ENCODE measurements at places on chromosomes 16 and 17.

- no peak for DNase-seq
Measured at GRCh38 chr17:74307984-74308773, 17.8 kb upstream of the KIF19 start.

DNA sequence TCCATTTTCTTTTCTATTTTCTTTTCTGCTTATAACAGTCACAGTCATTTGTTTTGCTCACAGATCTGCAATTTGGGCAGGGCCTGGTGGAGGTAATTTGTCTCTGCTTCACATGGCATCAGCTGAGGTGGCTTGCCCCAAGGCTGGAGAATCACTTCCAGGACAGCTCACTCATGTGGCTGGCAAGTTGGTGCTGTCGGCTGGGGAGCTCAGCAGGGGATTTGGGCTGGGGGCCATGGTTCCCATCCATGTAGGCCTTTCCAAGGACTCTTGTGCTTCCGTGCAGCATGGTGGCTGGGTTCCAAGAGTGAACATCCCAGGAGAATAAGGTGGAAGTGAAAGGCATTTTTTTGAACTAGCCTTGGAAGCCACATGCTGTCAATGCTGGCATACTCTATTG, 85.7 kb downstream of the MGAT5B start:
- no peak for DNase-seq

- no peak for DNase-seq
Measured at GRCh38 chr17:59607061-59607460, 12.6 kb upstream of the CLTC start.

DNA sequence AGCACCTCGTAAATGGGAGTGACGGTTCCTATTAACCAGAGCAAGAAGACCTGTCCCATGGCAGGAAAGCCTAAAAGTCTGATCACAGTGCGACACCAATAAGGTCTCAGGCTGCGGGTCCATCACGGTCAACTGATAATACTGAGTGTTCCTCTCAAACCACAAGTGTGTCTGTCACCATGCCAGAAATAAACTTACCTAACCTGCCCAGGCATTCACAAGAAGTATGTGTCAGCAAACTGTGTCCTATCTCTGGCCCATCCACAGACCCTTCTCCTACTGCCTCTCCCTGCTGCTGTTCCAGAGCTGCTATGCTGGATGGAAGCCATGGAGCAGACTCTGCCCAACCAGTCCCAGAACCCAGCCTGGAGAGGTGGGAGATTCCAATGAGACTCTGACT, 73.5 kb downstream of the ZNF423 start:
- no peak for DNase-seq

DNA sequence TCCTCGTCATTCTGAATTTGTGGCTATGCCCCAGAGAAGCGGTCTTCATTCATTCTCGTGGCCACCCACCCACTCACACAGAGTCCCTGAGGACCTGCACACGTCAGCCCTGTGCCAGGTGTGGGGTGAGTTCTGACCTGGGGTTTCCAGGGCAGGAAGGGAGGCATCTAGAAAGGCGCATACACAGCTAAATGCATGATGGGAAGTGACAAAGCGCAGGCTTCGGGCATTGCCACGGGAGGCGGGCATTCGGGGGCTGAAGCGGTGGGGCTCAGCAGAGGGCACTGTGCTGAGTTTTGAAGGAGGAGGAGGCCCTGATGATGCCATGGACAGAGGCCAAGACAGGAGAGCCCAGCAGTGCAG, 10.9 kb downstream of the UBALD2 start:
- no peak for DNase-seq

GRCh38 chr17:78294776-78295175, 63.3 kb downstream of the TMEM235 start:
- DNase-seq: no peak

GRCh38 chr17:51245535-51245934, 14.3 kb downstream of the MBTD1 start:
- no peak for DNase-seq

DNA sequence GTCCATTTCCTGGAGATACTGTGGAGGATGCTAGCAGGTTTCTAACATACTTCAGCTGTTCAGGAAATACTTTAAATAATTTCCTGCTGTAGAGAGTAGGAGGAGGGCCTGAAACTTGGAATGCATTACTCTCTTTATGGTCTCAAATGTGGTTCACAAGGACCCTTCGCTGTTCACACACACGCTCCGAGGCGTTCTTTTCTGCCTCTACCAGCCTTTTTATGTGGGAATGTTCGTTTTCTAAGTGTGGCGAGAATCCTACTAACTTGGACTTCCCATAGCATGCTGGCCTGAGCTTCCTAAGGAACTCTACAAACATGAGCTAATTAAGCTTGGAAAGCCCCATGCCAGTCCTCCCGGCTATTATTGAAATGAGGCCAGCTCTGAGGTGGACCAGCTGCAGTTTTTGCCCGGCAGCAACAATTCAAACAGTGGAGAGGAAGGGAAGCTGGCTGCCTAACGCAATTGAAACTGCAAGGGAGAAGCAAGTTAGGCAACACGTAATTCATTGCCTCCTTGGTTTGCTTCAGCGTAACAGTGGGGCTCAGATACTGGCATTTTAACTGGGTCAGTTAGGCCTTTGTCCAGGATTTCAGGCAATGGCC, 18.9 kb downstream of the KPNA2 start:
- no peak for DNase-seq

DNA sequence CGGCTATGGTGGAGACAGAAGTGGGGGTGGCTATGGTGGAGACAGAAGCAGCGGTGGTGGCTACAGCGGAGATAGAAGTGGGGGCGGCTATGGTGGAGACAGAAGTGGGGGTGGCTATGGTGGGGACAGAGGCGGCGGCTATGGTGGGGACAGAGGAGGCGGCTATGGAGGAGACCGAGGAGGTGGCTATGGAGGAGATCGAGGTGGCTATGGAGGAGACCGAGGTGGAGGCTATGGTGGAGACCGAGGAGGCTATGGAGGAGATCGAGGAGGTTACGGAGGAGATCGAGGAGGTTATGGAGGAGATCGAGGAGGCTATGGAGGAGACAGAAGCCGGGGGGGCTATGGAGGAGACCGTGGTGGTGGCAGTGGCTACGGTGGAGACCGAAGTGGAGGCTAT, 24.1 kb downstream of the HEATR9 start:
- DNase-seq: no peak

GRCh38 chr16:63880948-63881347, 1240.9 kb downstream of the CDH11 start:
- no peak for DNase-seq

DNA sequence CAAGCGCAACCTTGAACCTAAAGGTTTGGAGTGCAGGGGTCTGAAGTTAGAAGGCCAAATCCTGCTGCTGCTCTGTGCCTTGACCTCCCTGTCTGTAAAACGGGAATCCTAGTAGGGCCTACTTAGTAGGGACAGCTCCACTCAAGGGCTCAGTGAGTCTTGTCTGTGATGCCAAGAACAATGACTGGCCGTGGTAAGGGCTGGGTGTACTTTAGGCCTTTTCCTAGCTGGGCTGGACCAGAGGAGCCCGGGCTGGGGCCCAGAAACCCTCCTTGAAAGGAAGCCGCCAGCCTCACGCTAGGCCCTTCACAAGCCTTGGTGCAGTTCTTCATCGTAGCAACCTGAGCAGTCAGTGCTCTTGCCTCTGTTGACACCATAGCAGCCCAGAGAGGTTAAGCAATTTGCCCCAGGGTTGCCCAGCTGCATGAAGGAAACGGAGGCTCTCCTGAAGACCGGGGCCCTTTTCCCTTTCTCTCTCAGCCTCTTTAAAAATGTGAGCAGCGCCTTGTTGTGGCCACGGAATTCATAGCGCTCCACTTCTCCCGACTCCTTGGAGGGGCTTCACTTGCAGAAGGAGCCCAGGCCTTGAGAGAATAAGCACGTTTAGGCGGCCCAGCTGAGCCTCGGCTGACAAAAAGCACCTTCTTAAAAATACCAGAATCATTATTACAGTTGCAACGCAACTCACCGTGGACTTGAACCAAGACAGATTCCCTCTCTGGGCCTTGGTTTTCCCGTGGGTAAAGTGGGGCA, 4.4 kb downstream of the NECAB2 start:
- DNase-seq: no peak

- no peak for DNase-seq
Measured at GRCh38 chr16:77383606-77384187, 51.1 kb downstream of the ADAMTS18 start.

DNA sequence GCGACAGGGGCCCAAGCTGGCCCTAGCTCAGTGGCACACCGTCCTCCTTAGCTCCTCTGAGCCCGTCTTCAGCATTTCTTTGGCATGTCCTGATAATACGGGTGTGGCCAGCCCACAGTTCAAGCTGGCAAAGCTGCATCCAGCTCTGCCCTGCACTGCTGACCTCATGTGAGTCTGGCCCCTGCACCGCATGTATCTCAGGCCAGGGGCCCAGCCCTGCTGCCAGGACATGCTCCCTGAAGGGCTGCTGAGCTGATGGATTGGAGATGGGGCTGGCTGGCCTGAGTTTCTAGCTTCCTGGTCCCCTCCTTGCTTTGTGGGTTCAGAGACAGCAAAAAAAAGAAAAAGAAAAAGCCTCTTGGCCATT, 2.4 kb downstream of the DOC2B start:
- no peak for DNase-seq

GRCh38 chr17:44844390-44844830, 3.3 kb upstream of the HIGD1B start:
- DNase-seq: no peak

GRCh38 chr17:80523956-80524712, 20.5 kb upstream of the RPTOR start:
- no peak for DNase-seq

GRCh38 chr17:76056882-76057281, 15.4 kb downstream of the SRP68 start:
- DNase-seq: no peak

DNA sequence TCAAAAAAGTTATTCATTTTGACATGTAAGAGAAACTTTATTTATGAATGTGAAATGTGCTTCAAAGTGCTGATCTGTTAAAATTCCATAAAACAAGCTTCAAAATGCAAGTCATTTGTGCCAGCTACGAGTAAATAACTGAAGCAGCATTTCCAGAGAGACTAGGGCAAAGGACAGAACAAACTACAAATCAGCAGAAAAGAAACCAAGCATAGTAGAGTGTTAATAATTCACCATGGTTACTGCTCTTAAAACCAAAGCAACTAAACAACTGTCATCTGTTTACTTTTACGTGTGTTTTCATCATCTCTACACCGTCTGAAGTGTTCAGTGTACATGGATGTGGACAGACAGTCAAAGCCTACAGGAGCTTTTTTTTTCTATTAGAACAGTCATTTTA, 1.6 kb upstream of the ASPA start:
- no peak for DNase-seq

GRCh38 chr16:49362230-49362629, 11.4 kb upstream of the C16orf78 start:
- no peak for DNase-seq

DNA sequence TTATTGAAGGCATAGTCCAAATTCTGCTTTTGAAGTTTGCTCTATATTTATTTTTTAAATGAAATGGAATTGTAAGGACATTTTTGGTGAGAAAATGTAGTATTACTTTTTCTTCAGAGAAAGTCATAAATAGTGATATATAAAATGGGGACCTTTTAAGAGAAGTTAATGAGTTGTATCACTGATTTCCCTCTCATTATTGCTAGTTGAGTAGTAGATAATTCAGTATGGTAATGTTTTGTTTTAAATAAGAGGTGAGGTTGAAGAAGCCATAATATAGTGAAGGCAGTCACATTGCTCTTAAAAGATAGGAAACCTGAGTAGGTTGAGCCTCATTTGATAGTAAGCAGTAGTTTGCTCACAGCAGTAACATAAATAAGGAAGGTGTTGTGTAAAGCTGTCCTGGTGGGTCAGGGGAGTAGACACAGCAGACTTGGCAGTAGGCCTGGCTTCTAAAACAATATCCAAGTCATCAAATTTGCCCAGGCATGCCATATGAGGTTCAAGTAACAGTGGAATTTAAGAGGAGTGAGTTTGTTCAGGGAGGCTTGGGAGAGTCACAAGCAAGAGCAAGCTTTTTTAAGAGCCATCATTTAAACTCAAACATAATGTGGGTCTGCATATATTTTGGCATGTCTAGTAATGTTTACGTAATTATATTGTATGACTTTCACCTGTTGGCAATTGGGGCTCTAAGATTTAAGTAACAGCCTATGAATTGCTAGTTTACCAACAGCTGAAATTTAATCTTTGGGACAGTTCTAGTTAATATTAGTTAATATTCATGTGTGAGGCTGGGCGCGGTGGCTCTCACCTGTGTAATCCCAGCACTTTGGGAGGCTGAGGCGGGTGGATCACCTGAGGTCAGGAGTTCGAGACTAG, 6.5 kb downstream of the NFATC3 start:
- DNase-seq: no peak

DNA sequence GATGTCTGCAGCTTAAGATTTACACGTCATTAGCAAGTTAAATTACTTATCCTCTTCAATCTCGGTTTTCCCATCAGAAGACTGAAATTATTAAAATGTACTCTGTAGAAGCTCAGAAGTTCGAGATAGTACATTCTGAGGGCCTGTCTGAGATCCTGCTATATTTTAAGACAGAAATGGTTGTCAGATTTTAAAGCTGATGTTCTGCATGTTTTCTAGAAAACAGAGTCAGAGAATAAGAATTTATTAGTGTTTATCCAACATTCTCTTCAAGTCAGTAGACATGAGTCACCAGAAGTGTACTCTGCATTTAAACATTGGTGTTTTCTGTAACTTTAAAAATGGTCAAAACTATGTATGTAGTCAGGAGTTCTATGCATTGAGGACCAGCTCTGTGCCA, 155.2 kb upstream of the MYOCD start:
- no peak for DNase-seq

- DNase-seq: no peak
Measured at GRCh38 chr16:77668201-77668600, 54.1 kb upstream of the NUDT7 start.

DNA sequence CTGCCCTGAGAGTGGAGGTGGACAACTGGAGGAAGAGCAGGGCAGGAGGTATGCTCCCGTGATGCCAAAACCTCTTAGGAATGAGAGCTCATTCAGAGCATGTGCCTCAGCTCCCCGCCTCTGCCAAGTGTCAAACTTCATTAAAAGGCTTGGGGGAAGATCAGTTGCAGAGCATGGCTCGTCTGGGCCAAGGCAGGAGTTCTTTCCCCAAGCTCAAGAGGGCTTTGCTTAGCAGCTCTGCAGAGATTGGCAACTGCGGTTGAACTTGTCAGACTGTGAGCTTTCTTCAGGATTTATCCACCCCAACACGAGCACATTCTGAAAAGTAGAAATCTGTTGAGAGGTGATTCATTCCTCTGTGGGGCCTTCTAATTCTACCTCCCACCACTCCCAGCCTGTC, 248.1 kb downstream of the HS3ST3A1 start:
- no peak for DNase-seq

DNA sequence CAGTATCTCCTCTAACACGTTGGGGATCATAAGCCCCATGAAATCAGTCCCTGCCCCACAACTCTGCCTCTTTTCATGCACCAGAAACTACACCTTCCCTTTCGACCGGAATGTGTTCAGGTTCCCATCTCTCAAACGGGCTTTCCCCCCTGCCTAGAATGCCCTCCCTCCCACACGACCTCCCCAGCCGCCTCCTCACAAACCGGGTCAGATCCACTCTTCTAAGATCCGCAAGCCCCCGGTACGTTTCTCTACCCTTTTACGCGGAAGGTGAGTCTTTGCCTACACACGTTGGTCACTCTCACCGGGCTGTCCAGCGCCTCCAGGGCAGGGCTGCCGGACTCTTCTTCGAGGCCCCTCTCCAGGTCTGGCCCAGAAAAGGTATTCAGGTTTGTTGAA, 708 bp downstream of the DHX33 start:
- no peak for DNase-seq

GRCh38 chr17:32007463-32008298, 498 bp downstream of the LRRC37B start:
- DNase-seq: peak; percentile 22

GRCh38 chr16:12265108-12265507, 288.6 kb downstream of the SNX29 start:
- no peak for DNase-seq

Measured in activated CD4-positive, alpha-beta T cell treated with anti-CD3 and anti-CD28 coated beads, Interleukin-2, amount 50 U/mL, for 24 hours (primary cell).